ENCODE measurements at places on chromosomes 2 and 18.

DNA sequence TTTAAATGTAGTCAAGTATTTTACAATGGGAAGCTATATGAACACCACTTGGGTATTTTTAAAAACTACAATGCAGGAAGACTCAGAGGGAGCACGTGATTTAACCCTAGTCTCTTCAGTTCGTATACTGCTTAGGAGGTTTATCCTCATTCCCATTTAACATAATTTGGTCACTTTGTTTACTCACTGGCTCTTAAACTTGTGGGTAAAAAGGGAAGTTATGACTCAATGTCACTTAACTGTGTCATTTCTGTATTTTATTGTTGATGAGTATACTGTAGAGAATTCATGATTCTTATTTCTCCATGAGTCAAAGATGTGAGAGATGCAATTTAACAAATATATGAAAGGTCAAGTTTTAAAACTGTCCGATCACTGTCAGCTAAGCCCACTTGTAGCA is 48.2 kb downstream of the SLC66A3 start:
- no peak for DNase-seq

DNA sequence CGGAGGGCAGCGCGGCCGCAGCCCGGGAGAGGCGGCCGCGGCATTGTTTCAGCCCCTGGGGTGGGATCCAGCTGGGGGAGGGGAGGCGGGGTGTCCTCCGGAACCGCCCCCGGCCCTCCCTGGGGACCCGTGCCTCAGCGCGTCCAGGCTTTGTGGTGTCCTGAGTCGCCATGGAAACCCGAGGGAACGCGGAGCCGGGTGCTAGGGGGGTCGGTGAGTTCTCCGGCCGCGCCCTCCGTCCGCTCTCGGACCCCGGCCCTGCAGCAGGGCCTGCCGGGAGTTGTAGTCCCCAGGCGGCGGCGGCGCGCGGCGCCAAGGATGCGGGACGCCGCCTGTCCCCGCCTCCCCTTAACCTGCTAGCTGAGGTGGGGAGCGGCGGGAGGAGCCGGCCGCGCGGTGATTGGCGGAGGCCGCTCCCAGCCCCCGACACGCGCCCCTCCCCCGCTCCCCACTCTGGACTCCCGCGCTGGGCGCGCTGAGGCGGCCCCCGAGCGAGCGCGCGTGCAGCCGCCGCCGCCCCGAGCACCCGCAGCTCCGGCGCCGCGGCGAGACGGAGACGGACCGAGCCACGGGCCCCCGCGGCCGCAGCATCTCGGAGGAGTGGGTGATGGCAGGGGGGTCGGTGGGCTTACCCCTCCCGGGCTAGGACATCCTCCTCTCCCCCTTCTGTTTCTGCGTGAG is at the start of gene DPYSL5:
Gene DPYSL5, plus strand, starts transcription at position 478 of the 681 bp plus-strand sequence. CDS start 50,368 bp downstream, outside the sequence.
- no peak for DNase-seq

- DNase-seq, result no peak
Observed at GRCh38 chr2:62050456-62051045, 145.1 kb downstream of the COMMD1 start.

DNA sequence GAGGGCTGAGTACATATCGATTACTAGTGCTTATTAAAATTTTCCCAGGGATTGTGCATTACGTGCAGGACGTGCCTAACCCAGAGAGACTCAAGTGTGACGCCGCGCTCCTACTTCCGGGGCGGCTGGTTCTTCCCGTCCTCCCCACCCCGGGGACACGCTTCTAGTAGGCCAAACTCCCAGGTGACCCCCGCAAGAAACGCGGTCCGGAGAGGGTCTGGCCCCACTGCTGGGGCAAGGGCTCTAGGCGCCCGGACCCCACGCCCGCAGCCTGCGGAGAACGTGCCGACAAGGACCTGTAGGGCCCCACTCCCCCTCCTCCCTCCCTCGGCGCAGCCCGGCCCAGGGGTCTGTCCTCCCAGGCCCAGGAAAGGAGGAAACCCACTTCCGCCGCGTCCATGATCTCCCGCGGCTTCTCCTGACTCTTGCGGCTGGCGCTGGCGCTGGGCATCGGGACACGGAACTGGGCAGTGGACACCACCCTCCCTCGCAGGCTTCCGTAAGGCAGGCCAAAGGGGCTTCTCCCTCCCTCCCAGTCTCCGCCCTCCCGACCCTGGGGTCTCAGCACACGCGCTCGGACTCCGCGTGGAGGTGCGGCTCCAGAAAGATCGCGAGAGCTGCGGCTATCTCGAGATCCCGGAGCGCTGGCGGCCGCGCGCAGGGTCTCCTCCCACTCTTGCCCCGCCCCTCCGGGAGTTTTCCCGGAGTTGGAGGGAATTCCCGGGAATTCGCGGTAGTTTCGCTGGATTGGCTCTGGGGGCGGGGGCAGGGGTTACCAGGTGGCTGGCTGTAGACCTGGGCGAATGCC is at the start of gene DARS1:
Gene DARS1, minus strand, starts transcription at position 609 of the 808 bp plus-strand sequence. Its CDS starts 158 bp downstream, at position 451.
- peak; percentile 92 for DNase-seq

GRCh38 chr2:86787736-86788135 is 3.0 kb downstream of the CD8A start:
- DNase-seq, result no peak
